ENCODE measurements at places on chromosomes 2 and 18.

DNA sequence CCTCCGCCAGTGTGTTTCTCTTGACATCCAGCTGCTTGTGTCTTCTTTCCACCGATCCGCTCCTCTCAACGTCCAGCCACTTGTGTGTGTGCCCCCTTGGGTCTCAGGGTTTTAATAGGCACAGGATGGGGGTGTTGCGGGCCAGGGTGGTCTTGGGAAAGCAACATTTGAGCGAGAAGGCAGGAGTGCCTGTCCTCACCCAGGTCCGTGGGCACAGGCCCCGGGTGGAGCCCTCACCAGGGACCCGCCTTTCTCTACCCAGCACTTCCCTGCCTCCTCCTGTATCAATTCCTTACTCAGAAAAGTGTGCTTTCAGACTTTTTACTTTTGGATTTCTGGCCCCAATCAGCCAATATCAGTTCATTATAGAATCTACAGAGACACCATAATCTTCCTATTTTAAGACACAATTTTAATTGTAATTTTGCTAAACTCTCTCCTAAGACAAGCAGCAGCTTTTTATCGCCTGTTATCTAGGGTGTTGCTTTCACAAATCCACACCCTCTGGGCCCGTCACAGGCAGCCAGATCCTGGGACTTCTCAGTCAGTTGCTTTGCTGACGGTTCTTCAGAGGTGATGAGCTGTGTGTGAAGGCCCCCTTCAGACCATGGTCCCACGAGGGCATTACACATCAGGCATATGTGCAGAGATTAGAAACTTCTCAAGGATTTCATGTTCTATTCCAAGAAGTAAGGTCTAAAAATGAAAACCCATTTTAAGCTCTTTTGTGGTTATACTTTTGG is 96.0 kb upstream of the FHL2 start:
- DNase-seq = no peak

DNA sequence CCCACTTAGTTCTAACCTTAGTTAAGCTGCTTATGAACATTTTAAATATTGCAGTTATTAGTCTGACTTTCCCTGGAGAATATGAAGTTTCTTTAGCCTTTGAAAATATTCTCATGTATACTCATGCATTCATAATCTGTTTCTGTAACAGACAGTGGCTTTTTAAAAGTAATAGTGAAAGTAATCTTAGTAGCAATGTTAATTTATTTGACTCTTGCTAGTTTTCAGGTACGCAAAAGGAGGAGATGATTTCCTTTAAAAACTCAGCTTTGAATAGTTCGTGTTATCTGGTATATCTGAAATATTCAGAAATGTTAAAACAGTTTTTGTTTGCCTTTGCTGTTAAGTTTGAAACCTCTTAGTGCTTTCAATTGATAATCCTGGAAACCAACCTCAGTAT is 3.8 kb downstream of the ANKRD12 start:
- no peak for DNase-seq

- no peak for DNase-seq
Measured at GRCh38 chr2:238291550-238292281, 3.3 kb upstream of the PER2 start.

- no peak for DNase-seq
Measured at GRCh38 chr18:73948497-73948896, 199.1 kb downstream of the FBXO15 start.

GRCh38 chr2:229921101-229921891 is 513 bp downstream of the TRIP12 start:
- peak; percentile 76 for DNase-seq

DNA sequence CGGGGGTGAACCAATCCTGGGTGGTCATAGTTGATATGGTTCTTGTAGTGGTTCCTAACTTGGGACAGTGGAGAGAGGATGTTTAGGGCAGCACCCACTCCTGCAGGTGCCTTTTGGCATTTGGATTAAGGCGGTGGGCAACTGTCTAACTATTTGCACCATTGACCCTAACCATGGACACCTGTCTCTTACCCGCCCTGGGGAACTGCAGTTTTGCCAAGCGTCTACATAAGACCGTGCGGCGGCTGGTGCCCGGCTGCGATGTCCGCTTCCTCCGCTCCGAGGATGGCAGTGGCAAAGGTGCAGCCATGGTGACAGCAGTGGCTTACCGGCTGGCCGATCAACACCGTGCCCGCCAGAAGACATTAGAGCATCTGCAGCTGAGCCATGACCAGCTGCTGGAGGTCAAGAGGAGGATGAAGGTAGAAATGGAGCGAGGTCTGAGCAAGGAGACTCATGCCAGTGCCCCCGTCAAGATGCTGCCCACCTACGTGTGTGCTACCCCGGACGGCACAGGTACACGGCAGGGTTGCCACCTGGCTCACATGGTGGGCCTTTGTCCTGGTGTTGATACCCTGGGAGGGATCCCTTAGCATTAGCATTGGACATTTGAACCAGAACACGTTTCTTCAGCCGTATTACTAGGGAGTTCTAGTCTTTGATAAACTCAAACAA is 46.3 kb downstream of the HK2 start:
- no peak for DNase-seq

DNA sequence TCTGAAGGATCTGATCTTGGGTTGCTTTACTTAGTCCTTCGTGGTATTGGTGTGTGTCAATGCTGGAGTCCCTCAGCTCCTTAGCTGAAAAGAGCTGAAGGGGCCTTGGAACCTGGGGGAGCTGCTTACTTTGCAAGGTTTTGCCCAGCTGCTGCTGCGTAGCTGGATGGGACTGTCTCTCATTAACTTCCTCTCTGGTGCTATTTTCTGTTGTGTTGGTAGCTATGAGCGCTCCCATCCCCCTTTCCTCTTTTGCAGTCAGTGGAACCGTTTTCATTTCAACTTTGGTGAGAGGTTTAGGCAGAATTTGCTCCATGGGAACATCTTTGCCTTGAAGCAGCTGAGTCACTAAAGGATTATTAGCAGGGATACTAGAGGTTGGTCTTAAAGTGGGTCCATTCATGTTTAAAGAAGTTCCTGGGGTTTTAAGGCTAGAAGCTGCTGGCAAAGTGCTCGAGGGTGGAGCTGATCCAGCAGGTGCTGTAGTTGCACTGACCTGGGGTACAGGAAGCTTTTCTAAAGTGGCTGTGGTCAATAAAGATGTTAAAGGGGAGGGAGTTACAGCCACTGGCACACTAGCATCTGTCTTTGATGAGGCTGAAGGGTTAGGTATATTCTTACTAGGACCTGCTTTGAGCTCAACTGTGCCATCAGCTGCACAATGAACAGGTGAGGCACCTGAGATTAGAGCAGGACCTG is 69.9 kb upstream of the DTNB start:
- DNase-seq = no peak

DNA sequence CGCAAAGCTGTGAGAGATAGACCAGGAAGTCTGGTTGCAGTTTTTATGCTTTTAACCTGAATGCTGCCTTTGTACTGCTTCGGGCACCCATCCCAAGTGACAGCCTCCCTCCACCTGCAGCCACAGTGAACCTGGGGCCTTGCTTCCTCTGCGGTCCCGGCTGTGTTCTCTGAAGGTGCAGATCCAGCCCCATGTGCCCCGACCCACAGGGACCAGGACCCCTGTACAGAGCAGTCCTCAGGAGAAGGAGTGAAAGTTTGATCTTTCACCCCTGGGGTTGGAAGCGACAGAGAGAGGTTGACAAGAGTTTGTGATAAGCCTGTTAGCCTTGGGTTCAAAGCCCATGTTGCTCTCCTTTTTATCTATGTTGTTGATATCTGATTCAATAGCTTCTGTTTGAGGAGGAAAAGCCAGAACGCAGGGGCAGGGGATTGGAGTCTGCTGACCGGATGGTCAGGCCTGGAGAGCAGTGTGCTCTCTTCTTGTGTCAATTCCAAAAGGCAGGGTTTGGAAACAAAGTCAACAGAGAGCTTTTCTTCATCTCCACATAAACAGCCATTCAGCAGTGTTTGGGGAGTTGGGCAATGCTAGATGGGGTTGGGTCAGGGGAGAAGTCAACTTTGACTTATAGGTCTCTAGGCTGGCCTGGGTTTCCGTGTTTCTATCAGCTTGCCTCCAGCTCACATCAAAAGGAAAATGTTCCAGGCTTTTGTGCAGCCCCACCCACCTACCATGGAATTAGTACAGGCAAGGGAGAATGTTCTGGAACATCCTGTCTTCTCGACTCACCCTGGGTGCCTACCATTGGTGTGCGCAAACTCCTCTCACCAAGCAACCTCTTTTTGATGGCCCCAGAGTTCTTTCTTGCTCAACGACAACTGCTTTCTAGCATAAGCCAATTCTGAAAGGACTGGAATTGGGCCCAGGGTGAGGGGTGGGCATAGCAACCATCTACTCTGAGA is 214.9 kb downstream of the ALPK2 start:
- no peak for DNase-seq

DNA sequence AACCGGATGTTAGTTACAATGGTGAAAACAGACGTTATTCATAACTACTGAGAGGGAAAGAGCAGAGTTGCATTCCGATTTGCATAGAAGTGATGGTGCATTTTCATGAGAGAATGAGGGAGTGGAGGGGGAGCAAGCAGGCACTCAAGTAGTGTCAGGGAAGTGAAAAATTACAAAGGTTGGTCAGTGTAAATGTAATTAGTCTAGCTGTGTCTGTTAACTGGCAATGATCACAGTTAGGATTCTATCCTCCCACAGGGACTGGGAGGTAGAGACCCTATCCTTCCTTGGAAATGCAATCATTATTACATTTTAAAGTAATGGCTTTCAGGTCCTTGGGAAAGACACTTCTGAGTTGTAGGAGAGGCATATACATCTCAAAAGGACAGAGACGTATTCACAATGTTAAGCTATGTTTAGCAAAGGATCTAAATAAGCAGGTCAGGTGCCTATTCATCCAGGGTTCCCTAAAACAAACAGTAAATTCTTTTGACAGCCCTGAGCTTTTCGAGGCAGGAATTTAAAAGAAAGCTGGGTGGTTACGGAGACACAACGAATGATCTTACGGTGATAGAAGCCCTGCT is 1671.8 kb upstream of the DDX18 start:
- DNase-seq = no peak

DNA sequence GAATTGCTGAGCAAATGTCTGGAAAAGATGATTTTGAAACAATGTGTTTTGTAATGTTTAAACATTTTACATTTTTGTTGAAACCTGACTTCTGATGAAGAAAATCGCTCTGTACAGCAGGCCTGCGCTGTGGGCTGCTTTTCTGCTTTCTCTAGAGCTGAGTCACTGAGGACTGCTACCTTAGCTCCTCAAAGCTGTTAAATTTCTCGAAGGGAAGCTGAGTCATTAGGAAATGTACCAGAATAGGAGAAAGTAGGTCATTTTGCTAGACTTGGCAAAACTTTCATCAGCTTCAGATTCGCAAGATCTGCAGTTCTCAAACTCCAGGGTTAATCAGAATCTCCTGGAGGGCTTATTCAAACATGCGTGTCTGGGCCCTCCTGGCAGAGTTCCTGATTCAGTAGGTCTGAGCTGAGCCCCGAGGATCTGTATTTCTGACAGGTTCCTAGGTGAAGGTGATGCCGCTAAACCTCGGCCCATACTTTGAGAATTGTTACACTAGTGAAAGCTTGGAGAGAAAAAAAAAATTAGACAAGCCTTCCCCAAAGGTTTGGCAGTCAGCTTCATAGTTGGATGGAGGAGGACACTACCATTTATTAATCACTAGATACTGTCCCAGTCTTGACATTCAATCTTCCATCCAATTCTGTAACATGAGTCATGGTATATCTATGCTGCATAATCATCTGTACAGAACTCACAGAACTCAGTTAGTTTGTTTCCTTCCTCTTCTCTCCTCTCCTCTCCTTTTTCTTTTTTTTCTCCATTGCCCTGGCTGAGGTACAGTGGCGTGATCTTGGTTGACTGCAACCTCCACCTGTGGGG is 297.6 kb downstream of the PARD3B start:
- DNase-seq = no peak

DNA sequence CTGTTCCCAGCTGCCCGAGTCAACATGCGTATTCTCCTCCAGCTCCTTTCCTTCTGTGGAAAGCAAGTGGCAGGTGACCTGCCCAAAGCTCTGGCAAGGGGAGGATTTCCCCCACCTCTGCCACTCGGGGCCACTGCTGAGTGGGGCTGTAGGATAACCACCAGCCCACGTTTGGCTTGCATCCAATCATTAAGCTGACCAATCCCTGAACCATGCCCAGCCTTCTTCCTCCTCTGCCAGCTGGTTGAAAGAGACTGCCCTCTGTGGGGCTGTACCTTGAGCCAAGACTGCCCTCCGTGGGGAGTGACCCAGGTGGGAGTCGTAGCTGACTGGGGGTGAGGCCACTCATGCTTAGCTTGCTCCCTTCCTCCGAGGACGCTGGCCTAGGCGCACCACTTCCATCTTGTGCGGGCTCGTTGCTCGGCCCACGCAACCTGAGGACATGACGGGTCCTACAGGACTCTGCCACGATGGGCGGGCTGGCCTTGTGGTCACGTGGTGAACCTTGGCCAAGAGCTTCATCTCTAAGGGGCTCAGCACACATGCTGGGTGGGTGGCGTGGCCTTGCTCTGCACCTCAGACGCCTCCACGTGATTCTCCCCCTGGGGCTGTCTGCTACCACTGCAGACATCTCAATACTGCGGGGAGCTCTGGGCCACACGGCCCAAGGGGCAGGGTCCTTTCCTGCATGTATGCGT is 112.1 kb downstream of the NDUFA10 start:
- DNase-seq = no peak

GRCh38 chr18:70284976-70285620 is 3.7 kb upstream of the SOCS6 start:
- DNase-seq = no peak

- DNase-seq = no peak
Measured at GRCh38 chr18:59833785-59834184, 66.0 kb upstream of the PMAIP1 start.

GRCh38 chr2:36536776-36537175 is 61.2 kb downstream of the FEZ2 start:
- DNase-seq = no peak

GRCh38 chr2:143588746-143589145 is 459.5 kb downstream of the ARHGAP15 start:
- DNase-seq = no peak

- no peak for DNase-seq
Measured at GRCh38 chr2:177554365-177554764, 161.8 kb downstream of the AGPS start.

DNA sequence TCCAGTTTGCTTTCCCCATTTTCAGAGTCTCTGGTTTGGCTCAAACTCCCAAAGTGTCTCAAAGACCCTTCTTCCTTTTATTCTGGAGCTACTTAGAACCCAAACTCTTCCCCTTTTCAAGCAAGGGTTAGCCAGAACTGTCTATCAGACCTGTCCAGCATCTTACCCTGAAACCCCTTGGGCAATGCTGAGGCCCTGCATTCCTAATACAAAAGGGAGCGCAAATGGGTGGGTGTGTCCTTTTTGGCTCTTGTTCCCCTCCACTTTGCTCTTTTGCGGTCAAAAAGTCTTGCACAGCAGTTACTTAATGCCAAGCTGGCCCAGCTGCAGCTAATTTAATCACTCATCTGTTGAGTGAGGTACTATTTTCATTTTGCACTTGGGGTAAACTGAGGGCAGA is 231.2 kb upstream of the FOSL2 start:
- no peak for DNase-seq

DNA sequence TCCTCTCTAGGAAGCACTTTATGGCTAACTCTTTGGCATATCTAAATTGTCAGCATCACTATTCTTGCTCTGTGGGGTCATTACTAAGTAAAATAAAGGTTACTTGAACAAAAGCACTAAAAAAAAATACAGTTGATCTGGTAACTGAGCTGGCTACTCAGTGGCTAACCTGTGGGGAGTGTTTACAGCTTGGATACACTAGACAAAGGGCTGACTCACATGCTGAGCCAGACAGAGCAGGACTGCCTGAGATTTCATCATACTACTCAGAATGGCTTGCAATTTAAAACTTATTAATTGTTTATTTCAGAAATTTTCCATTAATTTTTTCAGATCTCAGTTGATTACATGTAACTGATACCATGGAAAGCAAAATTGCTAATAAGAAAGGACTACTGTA is 1690.4 kb upstream of the SLC39A10 start:
- DNase-seq = no peak

All from C1 segment of cervical spinal cord (tissue), 14 donors.